ENCODE measurements at places on chromosomes 6 and 20.

- DNase-seq: no peak
Measured at GRCh38 chr20:40892642-40893041, 136.0 kb upstream of the TOP1 start.

DNA sequence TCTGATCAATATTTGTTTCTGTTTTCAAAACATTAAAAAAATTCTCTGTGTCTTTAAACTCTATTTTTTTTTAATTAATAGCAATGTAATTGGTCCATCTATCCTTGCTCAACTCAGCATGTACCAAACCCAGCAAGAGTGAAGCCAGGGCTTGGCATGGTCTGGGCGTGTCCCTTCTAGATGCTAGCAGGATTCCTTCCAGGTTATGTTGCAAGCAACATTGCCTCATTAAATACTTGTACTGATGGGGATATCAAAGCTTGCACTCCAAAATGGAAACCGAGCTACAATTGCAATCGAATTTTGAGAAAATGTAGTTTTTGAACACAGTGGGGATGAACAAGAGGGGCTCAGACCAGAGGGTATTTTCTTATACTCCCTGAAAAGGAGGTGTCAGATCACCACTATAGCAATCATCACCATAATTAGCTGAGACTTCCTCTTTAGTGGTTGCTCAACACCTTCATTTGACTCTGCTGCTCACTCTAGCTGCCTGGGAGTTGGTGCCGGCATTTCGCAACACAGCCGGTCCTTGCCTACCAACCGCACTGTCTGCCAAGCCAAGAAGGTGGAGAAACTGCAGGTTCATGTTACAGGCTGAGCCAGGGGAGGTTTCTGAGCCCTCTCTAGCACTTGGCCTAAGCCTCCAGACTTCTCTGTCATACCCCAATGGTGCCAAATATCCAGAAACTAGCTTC, 67.8 kb upstream of the RALGAPA2 start:
- DNase-seq: no peak

- no peak for DNase-seq
Measured at GRCh38 chr20:51529081-51529681, 13.3 kb downstream of the NFATC2 start.

GRCh38 chr20:42756991-42757390, 432.7 kb downstream of the PTPRT start:
- no peak for DNase-seq

DNA sequence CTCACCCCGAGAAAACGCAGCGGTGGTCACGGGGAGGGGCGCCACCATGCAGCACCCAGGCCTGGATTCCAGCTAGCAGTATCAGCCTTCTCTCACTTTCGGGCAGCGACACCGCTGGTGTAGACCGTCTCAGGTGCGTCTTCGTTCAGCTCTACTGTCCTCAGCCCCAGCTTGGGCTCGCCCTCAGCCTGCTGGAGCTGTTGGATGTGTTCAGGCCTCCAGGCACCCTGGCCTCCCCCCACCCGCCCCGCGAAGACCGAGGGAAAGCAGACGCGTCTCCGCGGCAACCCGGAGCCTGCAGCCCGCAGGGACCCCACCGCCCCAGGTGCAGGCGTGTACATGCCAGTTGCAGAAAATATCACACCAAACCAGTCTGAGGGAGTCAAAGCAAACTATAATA, 60.8 kb upstream of the CARMIL1 start:
- DNase-seq: no peak

GRCh38 chr6:2147766-2148448, 97.5 kb downstream of the GMDS start:
- DNase-seq: no peak

DNA sequence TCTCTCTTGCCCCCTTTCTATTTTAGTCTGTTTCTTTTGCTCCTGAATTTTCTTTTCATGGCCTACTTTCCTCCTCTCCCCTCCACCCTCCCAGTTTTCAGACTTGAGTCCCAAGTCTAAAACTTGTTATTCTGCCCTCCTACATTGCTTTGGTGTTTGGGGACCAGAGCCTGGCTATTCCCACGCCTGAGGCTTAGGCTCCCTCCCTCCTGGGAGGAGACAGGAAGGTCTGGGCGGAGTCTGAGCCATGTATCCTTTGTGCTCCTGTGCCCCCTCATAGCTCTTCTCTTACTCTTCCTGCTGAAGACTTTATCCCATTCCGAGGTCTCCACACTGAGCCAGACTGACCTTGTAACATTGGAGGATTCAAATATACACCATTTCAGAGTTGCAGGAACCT, 69.5 kb downstream of the DAAM2 start:
- DNase-seq: no peak

DNA sequence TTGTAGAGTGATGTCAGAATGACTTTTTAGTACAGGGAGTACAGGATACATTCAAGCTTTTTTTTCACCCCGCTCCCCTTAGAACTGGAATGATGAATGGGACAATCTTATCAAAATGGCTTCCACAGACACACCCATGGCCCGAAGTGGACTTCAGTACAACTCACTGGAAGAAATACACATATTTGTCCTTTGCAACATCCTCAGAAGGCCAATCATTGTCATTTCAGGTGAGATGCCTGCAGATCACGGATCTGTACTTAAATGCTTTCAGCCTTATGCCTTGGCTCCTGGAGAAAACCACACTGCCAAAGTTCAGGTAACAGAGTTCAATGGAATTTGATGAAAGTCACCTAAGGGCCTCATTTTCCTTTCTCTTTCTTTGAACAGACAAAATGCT, 8.5 kb downstream of the TNFAIP3 start:
- DNase-seq: no peak

GRCh38 chr6:158705386-158706126, 55.7 kb downstream of the SYTL3 start:
- no peak for DNase-seq

- no peak for DNase-seq
Measured at GRCh38 chr6:158807515-158808441, 11.4 kb downstream of the EZR start.

- DNase-seq: no peak
Measured at GRCh38 chr6:157961153-157961831, 20.4 kb upstream of the SYNJ2 start.

DNA sequence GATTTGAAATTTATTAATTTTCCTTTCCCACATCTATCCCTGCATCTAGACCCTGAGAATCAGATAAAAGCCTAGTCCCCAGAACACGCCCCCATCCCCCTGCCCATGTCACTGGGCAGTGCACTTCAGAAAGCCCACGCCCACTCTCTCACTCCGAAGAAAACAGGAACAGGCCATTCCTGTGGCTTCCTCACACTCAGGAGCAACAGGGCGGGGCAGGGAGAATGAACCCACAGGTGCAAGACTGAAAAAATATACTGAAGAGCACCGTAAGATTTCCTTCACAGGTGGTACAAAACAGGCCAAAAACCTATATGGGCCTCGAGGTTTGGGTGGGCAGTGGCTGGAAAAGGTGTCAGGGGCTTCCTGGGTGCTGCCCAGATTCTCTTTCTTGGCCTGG, 3.4 kb downstream of the OXT start:
- DNase-seq: no peak

- no peak for DNase-seq
Measured at GRCh38 chr6:82458147-82458546, 94.5 kb downstream of the TPBG start.

- no peak for DNase-seq
Measured at GRCh38 chr6:28105245-28105639, 19.2 kb upstream of the ZSCAN16 start.

DNA sequence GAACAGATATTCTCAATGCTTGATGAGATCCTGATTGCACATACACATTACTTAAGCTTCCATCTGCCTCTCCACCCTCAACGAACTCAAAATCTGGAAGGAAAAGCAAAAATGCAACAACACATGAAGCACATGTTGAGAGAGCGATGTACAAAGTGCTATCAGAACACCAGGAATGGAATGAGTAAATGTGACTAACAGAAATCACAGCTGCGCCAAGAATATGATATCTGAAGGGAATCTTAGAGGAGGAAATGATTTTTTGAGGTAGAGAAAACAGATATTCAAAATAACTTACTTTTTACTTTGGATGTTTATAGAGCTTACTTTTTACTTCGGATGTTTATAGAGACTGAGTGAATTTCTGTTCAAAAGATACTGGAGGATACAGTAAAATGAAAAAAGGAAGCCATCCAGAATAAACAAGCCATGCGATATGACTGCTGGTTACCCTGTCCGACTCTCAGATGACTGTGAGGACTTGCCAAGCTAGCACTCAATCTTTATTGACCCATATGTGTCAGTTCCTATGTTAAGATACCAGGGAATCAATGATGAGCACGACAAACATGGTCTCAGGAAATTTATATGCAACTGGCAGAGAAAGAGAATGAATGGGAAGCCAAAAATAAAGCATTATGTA, 102.0 kb downstream of the SMLR1 start:
- DNase-seq: no peak

GRCh38 chr6:125781314-125781868, 9.4 kb upstream of the NCOA7 start:
- DNase-seq: peak; percentile 2

DNA sequence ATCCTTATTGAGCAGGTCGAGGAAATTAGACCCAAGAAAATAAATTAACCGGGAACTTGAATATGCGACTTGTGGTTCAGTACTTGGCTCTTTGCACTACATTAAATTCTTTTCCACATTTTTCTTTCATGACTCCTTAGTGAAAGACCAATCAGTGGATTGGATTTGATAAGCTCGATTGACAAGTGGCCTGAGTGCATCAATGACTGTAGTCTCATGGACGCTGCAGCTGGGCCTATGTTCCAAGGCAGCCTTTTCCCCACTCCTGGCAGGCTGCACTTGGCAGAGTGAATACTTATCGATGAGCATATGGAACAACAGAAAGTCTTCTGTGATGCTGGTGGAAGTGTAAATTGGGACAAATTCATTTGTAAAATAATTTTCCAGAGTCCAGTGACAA, 210.8 kb upstream of the EXOC2 start:
- DNase-seq: no peak

DNA sequence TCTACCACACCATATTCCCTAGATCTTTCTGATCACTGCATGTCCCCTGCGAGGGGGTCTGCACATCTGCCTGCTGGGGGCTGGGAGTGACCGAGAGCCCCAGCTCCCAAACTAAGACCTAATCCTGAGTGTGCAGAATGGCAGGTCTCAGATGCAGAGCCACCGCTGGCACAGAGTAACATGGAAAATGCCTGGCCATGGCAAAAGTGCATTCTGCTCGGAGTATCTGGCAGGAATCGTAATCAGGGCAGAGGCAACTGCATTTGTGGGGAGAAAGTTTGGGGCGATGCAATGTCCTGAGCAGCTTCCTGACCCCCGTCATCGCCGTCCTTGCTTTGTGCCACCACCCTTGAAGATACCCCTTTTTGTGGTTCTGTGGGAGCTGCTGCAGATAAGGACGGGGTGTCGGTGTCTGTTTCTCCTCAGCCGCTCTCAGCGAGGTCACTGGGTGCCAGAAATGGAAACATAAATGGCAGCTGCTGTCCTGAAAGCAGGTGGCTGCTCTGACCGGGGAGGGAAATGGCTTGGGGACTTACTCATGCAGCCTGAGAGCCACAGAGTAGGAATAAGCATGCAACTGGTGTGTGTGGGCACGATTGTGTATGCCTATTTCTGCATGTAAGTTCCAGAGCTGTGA, 157.9 kb downstream of the LY86 start:
- no peak for DNase-seq

DNA sequence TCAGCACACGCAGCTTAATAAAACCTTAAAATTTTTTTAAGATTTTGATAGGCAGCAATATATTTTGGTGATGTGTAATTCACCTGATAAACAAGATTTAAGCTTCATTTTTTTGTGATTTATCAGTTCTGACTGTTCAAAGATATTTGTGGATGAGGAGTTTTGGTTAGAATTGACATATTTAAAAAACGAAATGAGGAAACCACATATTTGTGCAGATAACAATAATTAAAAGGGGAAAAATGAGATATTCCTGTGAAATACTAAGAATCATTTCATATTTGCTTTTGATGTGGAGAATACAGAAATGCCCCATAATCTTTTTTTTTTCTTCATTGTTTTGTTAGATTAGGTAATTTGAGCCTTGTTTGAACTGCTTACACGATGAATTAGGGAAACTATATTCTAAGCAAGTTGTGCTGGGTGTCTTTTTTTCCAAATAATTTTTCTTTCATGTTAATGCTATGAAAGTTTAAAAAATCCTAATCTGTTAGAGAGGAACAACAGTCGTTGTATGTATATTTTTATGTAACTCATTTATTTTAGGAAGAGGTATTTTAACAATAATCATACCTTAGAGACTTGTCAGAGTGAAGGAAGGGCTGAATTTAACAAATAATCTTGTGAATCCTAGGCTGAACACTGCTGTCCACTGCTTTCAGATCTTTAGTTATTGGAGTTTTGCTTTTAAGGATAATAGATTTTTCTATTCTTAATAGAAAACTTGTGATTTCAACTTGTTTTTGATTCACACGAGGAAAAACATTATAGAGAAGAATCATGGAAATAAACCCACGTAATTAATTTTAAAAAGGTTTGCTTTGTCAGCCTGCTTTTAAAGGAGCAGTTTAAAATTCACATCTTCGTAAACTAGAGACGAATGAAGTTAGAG, 4.0 kb downstream of the ARID1B start:
- DNase-seq: no peak

DNA sequence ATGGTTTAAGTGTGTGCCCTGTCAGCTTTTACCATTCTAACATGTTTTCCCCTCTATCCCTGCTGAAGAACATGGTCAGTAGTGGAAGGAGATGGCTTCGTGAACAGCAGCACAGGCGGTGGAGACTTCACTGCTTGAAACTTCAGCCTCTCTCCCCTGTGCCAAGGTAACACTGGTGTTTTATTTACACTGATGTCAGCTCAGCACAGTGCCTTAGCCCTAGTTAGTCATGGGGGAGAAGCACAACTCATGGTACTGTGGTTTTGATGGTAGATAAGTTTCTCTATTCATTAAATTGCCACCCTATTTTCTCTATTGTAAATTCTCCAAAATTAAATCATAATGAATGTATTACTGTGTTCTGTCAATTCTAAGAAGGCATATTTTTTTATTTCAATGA, 56.6 kb downstream of the MTHFD1L start:
- DNase-seq: no peak

DNA sequence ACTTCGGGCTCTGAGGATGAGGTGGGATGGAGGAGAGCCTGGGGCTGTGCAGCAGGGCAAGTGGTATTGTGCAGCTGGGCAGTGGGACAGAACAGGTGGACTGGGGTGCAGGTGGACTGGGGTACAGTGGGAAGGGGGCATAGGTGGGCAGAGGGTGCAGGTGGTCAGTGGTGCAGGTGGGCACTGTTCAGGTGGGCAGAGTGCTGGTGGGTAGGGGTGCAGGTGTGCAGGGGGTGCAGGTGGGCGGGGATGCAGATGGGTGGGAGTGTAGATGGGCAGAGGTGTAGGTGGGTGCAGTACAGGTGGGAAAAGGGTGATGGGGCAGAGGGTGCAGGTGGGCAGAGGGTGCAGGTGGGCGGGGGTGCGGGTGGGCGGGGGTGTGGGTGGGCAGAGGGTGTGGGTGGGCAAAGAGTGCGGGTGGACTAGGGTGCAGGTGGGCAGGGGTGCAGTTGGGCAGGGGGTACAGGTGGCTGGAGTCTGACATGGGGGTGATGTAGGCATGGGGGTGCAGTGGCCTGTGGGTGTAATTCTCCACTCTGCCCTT, 20.4 kb downstream of the BHLHE23 start:
- DNase-seq: no peak
